ENCODE measurements at places on chromosomes 3 and 15. TPM values are rescaled to one million over a fixed set of nuclear protein-coding genes. Genes with fewer than 3 reads are reported as not detected.

PRSS50 gene
- total RNA-seq = not detected

DNA sequence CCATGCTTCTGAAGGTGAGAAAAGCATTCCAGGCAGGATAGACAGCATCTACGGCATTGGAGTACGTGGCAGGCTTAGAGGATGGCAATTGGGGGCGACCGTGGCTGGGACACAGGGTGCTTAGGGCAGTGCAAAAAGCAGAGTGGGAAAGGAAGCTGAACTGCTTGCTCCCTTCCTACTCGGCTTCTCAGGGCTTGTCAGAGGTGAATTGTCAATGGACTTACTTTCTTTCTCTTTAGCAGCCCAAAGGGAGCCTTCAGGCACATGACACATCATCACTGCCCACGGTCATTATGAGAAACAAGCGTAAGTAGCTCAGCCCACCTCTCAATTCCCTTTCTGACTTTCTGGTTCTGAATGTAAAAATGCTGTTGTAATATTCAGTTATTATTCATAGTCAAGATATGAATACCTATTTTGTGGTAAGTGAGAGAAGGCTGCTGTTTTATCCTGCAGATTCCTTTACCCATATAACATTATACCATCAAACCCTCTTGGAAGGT is 84.3 kb downstream of the KLHL25 start:
- DNase-seq = no peak

DNA sequence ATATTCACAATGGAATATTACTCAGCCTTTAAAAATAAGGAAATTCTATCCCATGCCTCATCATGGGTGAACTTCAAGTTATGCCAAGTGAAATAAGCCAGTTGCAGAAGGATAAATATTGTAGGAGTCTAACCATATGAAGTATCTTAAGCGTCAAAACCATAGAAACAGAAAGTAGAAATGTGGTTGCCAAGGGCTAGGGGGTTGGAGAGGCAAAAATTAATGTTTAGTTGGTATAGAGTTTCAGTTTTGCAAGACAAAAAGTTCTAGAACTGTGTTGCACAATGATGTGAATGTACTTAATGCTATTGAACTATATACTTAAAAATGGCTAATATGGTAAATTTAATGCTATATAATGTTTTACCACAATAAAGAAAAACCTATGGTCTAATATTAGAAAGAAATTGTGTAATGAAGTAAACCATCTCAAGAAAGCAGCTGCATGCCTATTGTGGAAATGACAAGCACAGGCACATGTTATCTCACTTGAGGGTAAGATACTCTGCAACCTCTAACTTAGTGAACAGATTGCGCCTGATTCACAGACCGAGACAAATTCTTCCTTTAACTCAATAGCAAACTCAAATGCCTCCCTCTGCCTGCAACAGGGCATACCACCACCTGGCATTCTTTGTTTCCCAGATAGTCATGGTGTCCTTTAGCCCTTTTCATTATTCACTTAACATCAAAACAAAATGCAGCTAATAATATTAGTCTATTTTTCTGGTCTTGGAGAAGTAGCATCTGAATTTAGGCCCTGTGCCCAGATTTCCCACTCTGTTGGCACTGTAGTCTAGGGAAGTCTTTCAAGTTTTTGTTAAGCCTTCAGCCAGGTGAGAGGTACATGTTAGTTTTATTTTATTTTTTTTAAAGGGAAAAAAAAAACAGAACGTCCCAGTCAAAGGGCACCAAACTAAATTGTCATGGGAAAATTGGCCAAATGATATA is 80.2 kb upstream of the ACP3 start:
- DNase-seq = no peak

DNA sequence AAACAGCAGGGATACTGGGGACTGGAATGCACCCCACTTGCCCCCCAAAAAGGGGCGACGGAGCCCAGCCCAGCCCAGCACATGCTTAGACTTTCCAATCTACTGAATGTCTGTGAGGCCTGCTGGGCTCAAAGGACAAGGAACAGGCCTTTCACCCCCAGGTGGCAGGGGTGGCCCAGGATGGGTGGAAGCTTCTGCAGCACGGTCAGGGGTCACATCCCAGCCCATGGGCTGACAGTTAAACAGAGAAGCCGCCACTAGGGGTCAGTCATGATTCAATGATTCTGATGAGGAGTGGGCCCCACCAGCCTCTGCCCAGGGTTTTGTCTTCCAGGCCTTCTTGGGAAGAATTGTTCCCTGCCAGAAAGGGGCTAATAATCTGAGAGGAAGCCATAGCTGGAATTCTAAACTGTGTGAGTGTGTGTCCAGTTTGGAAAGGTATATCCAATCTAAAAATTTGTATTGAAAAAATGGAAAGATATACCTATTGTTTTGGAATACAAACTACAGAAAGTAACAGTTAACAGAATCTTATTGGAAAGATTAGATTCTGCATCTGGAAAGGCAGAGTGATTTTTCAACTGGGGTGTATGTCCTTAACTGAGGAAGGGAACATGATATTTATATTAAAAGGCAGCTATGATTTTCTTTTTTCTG is 2.2 kb downstream of the CHRNB4 start:
- DNase-seq = no peak

LRTM1 gene
- not detected for total RNA-seq

SLITRK3 gene
- total RNA-seq = 0.24 TPM

- DNase-seq = no peak
These were observed 500.6 kb upstream of the GOLIM4 start for GRCh38 chr3:168596175-168596823.

DNA sequence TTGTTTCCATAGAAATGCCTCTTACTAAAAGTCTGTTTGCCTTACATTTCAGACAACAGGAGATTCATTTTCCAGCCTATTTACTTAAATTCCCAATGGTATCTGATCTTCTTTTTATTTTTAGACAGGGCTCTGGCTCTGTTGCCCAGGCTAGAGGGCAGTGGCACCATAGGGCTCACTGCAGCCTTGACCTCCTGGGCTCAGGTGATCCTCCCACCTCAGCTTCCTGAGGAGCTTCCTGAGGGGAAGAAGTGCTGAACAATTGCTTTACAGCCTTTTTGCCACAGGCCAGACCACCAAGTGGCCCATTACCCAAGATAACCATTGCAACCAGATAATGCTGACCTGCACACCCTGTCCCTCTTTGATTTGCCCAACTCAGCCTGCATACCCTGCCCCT is 126.3 kb downstream of the PLCH1 start:
- DNase-seq = no peak

GRCh38 chr3:174333640-174334039 is 525.5 kb upstream of the NAALADL2 start:
- no peak for DNase-seq

CTXN2 gene
- total RNA-seq = not detected

DNA sequence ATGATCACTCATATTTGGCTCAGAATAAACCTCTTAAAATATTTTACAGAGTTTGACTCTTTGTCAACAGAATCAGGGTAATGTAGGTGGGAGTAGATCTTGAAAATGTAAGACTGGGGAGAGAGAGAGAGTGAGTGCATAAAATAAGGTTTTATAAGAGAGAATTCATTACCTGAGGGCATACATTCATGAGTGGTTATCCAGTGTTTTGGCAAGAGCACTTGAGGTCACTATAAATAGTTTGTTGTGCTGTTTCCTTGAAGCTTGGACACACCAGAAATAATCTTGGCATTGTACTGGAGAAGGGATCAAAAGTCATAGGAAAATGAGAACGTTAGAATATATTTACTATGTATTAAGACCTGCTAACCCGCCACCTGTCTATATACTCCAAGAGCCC is 33.4 kb downstream of the SLC28A2 start:
- DNase-seq = no peak

DNA sequence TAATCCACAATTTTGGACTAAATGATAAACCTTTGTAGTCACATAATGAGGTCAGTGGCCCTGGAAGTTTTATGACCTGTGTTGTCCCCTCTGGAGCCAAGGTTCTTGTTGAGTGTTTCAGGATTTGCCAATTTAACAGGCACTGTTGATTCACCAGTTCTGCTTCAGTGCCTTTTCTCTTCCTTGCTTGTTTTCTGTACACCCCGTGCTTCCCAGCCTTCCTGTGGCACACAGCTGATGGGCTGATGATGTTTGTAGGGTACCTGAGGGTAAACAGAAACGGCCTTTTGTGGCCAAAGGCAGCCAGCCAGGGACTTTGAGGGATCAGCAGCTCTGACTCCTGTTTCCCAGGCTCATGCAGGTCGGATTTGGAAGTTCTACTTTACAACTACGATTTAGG is 13.3 kb downstream of the GYG1 start:
- DNase-seq = no peak

DNA sequence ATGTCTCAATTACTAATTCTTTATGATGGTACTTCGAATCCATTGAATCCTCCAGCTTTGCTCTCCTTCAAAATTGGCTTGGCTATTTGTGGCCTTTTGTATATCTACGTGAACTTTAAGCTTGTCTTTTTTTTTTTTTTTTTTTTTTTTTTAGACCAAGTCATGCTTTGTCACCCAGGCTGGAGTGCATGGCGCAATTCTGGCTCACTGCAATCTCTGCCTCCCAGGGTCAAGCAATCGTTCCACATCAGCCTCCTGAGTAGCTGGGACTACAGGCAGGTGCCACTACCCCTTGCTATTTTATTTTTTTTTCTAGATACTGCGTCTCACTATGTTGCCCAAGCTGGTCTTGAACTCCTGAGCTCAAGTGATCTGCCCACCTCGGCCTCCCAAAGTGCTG is 7.7 kb upstream of the DIPK2A start:
- DNase-seq = no peak

DNA sequence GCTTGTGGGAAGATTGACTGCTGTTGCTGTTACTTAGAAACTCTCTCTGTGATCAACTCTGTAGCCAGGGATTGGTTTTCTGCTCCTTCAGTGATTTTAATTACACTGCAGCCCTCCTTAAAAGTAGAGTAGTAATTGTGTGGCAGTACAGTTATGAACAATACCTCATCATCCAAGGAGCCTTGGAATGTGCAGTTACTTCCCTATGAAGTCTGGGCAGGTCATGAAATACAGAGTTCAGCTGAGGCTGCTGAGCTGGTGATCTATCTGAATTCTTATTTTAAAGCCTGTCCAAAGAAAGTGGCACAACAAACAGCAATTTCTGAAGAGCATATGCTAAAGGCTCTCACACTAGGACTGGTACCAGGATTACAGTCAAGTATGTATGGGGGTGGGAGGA is 37.4 kb upstream of the MRPL3 start:
- DNase-seq = no peak

DNA sequence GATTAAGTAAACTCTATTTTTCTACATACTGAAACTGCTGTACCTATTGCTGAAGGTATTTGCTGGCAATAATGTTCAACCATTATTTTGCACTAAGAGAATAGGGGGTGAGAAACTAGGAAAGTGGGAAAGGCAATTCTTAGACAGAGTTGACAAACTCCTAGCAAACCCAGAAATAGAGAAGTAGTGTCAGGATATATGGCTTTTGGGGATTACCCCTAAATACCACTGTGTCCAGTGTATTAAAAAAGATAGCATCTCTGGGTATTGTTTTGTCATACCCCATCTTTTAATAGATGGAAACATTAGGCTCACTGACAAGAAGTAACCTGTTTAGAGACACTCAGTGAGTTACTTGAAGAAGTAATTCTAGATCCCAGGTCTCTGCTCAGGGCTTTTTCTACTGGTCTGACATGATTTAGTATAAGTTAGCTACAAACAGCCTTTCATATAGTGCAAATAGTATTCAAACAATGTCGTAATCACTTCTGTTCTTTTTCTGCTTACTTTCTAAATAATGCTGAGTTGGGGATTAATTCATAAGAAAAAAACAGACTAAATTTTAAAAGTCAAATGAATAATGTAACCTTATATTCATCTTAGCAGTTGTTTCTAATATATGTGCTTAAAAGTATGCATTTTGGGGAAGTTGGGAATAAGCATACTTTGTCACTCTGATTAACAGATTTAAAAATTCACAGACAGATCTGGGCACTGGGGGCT is 107.2 kb downstream of the IL1RAP start:
- DNase-seq = no peak

GRCh38 chr3:66342717-66343356 is 122.0 kb downstream of the SLC25A26 start:
- DNase-seq = no peak

GOLGA8S gene
- 0.52 TPM for total RNA-seq

- DNase-seq = peak; percentile 84
These were observed 114.2 kb downstream of the KLF13 start for GRCh38 chr15:31440754-31441311.

GRCh38 chr15:96720251-96720650 is 389.8 kb downstream of the NR2F2 start:
- no peak for DNase-seq

PLIN1 gene
- total RNA-seq = 4.1 TPM

- DNase-seq = no peak
These were observed 137.9 kb downstream of the SUCLG2 start for GRCh38 chr3:67516496-67516895.

GRCh38 chr3:59380146-59380545 is 330.3 kb upstream of the CFAP20DC start:
- DNase-seq = no peak

- no peak for DNase-seq
These were observed 1.7 kb downstream of the RAB11A start for GRCh38 chr15:65870889-65871533.

TTBK2 gene
- 34.4 TPM for total RNA-seq

GRCh38 chr3:62145086-62145757 is 228.1 kb downstream of the FEZF2 start:
- DNase-seq = no peak
